NCI-H2081 treated with DMSO at 0.1 percent for 48 hours (cell line): ENCODE measurements at places on chromosomes 7 and 10.

DNA sequence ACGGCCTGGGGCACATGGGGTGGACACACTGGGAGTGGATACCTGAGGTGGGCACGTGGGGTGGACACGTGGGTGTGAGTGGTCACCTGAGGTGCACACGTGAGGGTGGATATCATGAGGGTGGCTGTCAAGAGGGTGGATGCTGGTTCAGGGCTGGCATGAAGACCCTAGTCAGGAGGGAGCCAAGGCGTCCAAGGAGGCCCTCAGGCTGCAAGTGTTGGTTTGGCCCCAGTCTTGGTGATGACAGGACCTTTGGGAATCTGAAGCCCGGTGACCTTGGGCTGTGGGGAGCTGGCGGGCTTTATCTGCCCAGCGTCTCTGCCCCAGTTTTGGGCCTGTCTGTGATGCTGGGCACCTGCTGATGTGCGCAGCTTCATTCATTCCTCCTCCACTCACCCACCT is 24.9 kb upstream of the PFKFB3 start:
- no peak for DNase-seq

DNA sequence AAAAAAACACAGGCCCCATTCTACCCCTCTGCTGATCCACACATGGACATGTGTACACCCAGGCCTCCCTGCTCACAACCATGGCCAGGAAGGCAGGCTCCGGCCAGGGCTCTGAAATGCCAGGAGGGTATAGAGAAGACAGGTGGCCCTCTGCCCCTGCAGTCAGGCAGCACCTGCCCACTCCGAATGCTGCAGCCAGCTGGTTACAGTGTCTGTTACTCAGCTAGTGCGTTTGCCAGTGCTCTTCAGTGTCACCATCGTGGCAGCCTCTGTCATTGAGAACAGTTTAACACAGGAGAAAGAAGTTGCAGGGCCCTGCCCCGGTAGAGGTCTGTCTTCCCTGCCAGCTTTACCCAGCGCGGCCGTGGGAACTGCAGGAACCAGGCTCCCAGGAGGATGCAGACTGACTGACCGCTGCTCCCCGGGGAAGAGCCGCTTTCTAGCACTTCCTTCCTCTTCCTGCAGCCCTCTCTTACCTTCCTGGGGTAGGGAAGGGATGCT is 128.8 kb upstream of the FAM20C start:
- DNase-seq = no peak

DNA sequence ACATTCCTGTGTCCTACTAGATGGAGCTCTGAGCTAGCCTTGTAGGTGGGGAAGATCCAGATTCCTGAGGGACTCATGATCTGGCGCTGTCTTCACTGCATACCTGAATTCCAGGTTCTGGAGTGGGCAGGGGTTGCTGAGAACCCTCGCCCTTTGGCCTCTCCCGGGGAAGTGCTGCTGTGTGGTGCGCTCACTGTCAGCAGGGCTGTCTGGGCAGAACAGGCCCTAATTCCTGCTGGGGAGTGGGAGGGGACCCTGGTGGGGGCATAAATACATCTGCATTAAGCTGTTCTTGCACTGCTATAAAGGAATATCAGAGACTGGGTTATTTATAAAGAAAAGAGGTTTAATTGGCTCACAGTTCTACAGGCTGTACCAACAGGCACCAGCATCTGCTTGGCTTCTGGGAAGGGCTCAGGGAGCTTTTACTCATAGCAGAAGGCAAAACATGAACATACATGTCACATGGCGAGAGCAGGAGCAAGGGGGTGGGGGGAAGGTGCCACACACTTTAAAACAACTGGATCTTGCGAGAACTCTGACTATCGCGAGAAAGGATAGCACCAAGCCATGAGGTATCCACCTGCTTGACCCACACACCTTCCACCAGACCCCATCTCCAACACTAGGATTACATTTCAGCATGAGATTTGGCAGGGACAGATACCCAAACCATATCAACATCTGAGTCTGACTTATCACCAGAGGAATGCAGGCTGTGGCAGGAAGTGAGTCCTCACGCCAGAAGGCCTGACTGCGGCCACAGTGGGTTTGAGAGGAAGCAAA is 115.0 kb downstream of the ADCY1 start:
- no peak for DNase-seq

DNA sequence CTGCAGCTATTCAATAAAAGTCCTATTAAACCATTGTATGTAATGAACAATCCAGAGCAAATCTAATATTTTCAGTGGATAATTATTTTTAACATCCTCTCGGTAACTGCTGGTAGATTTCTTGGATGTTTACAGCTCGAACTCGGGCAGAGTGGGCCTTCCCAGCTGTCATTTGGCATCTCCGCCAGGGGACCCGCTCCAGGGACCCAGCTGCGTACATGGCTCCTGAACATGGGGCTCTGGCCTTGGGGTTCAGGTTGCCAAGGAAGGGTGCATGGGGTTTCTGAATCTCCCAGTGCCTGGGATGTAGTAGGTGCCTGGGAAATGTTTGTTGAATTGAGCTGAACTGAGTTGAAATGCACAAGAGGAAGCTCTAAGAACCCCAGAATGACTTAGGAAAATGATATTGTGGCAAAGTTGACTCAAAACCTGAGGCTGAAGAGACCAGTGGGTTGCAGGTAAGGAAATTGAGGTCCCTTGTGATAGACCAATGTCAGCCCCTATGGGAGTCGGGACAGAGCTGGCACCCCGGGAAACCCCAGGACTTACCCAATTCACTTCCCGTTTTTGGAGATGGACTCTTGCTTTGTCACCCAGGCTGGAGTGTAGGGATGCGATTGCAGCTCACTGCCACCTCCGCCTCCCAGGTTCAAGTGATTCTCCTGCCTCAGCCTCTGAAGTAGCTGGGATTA is 228.4 kb downstream of the CUX1 start:
- DNase-seq = no peak

- no peak for DNase-seq
Observed at GRCh38 chr10:58653139-58653538, 140.5 kb downstream of the BICC1 start.

- no peak for DNase-seq
Observed at GRCh38 chr7:105084581-105084980, 70.6 kb downstream of the KMT2E start.

- no peak for DNase-seq
Observed at GRCh38 chr7:158299607-158300006, 288.0 kb downstream of the PTPRN2 start.

- DNase-seq = no peak
Observed at GRCh38 chr10:99777918-99778714, 4.3 kb upstream of the ABCC2 start.

- DNase-seq = no peak
Observed at GRCh38 chr7:151745706-151746105, 131.2 kb downstream of the PRKAG2 start.

DNA sequence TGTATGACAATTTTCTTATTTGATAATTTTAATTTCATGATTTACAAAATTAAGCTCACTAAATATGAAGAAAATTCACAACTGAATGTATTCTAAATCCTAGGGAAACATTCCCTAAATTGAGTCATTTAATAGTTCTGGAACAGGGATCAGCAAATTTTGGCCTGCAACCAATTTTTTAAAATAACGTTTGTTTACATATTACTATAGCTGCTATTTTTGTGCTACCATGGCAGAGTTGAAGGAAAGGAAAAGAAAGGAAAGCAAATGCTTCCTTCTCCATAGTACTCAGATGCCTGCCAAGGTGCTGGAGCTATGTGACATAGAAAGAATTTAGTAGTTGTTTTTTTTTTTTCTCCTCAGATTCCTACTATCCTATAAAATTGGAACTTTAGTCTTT is 1307.7 kb upstream of the LRRTM3 start:
- no peak for DNase-seq

- DNase-seq = no peak
Observed at GRCh38 chr7:44765579-44766415, 17.1 kb downstream of the ZMIZ2 start.

- no peak for DNase-seq
Observed at GRCh38 chr10:68957654-68958053, 1.7 kb downstream of the DDX21 start.

GRCh38 chr10:108787932-108788331 is 1135.4 kb downstream of the XPNPEP1 start:
- no peak for DNase-seq

DNA sequence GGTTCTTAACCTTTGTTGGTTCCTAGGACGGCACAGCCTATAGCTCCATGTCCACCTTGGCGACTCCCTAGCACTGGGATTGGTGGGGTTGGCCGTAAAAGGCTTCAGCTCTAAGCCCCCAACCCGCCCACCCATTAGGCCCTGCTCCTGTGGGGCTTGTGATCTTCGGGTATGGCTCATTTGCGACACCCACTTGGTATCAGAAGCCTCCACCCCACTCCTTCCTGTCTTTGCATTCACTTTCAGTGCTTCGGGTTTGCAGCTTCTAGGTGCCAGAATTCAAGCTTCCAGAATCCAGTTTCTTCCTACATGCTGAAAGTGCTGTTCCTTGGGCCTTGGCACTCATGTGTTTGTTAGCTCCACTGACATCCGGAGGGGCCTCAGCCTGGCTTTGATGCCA is 39.5 kb downstream of the HABP2 start:
- DNase-seq = no peak

DNA sequence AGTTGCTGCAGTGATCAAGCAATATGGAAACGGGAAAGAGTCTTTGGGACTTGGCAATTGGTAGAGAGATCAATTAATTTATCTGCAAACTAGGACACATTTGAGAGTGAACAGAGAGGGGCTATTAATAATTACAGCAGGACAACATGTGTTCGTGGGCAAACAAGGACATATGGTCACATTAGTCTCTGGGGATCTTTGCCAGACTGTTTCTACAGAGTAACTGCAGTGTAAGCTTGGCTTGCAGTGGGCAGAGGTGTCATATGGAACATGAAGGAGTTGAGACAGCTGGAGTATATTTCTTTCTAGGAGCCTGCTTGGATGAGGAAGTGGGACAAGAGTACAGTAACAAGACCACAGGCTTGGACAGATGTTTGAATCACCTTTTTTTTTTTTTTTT is 232.1 kb upstream of the LYZL1 start:
- DNase-seq = no peak

- DNase-seq = no peak
Observed at GRCh38 chr7:56174875-56175760, 58.9 kb upstream of the NUPR2 start.

DNA sequence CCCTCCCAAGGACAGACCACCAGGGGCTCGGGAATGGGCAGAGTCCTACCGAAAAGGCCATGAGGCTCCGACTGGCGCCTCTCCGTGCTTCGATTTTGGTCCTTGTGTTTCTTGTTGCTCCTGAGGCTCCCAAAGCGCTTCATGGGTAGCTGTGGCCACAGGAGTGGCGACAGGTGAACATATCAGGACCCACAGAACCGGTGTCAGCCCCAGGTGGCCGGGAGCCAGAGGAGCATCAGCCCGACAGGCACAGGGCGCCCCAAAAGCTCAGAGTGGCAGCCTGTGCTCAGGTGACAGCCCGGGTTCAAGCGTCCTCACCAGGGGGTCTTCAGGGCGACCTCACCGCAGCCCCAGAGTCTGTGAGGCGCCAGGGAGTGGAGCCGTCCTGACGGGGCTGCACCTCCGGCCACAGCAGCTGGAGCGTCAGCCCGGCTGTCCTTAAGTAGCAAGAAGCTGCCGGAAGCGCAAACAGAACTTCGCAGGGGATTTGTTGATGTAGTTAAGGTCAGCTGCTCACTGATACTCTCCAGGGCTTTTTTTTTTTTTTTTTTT is 141.0 kb downstream of the PRKAG2 start:
- no peak for DNase-seq

- no peak for DNase-seq
Observed at GRCh38 chr10:35635576-35635975, 6.5 kb downstream of the FZD8 start.

DNA sequence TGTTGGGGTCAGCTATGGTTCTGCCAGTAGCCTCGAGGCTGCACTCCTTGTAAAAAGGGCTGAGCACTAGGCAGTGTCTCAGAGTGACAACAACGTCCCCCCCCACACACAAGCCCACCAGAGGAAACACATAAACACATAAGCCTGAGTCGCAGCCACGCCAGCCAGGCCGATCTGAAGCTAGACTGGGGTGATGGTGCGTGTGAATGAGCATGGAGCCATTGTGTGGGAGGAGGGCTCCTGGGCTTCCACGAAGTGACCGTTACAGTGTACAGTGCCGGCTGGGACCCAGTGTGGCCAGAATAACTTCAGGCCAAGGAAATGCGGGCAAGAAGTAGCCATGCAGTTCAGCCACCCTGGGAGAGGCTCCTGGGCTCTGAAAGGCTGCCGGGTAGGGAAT is 3.7 kb upstream of the C10orf105 start:
- no peak for DNase-seq

DNA sequence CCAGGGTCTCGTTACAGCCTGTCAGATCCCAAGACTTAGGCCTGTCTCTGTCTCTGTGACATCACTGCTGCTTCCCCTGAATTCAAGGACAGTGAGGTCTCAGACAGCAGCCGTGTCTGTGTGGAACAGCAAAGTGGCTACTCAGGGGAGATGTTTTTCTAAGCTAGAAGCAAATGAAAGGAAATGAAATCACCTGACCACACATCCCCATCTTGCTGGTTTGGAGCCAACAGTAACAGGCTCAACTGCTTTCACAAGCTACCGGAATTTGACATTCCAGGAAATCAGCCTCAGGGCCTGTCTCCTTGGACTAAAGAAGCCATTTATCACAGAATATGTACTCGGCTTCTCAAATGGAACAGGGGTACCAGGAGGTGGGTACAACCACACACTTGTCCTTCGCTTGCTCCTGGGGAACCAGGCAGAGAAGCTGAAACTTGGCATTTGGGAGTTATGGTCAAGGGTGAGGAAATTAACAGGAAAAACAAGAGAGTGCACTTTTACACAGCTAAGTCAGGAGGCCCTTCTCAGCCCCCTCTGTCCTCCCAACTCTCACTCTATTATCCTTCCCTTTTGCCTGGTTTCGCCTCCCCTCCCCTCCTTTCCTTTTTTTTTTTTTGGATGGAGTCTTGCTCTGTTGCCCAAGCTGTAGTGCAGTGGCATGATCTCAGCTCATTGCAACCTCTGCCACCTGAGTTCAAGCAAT is 73.2 kb downstream of the SPDYE5 start:
- no peak for DNase-seq

DNA sequence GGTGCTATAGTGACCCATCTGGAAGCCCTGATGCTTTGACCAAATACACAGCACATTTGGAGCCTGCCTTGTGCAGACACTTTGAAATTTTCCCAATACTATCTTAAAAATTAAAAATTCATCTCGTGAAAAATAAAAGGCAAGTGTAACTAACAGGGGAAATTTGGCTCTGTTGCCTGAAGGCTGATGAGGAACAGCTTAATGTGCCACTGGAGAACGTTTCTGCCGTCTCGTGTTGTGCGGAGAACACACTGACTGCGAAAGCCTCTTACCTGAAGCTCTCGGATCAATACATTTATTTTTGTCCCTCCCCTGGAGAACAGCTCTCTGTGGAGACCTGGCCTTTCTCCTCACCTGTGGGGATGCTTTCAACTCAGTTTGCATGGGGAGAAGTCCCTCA is 77.2 kb upstream of the CHST15 start:
- no peak for DNase-seq

DNA sequence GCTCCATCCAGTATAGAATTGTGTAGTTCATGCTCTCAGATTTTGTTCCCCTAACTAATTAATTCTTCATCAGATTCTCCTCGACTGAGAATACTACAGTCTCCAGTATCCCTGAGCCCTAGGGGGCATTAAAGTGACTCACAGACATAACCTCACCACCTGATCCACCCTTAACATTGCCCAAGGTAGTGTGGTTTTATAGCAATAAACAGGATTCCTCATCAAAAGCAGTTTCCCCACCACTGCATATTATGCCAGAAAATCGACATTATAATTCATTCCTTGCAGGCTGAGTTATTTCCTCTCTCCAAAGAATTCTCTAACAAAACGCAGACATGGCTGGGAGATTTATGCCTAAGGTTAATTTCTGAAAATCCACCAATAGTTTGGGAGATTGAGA is 1402.5 kb upstream of the CELF2 start:
- no peak for DNase-seq

- DNase-seq = no peak
Observed at GRCh38 chr7:40437936-40438634, 303.3 kb downstream of the SUGCT start.
